Fibroblast of pulmonary artery (primary cell): ENCODE measurements at places on chromosomes 2 and 18.

GRCh38 chr2:100339823-100340222 lies 17.5 kb upstream of the LONRF2 start:
- no peak for DNase-seq

GRCh38 chr2:69837533-69837932 lies 8.1 kb downstream of the GMCL1 start:
- DNase-seq, result no peak

DNA sequence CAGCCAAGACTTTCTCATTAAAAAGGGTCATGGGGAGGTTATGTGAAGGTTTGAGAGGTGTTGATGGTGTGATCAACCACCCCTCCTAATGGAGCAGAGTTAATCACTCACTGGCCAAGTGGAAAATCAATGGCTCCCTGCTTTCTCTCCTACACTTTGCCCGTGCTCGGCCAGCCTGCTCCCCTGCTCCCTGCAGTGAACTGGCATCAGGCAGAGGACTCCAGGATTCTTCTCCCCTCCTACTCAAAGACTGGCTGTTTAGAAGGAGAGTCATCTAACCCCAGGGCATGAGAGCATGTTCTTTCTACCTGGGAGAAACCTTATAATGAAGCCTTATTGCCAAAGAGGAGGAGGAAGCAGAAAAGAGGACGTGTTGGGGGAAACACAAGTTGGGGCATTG lies 74.9 kb downstream of the SGPP2 start:
- no peak for DNase-seq

- DNase-seq, result peak; percentile 91
Measured at GRCh38 chr2:109513749-109514588, 99.8 kb downstream of the SEPTIN10 start.

GRCh38 chr18:25164848-25165811 lies 186.8 kb downstream of the ZNF521 start:
- peak; percentile 24 for DNase-seq

GRCh38 chr2:164975891-164976290 lies 20.6 kb upstream of the SLC38A11 start:
- DNase-seq, result no peak

- no peak for DNase-seq
Measured at GRCh38 chr2:28117104-28117596, 226.6 kb downstream of the BABAM2 start.

DNA sequence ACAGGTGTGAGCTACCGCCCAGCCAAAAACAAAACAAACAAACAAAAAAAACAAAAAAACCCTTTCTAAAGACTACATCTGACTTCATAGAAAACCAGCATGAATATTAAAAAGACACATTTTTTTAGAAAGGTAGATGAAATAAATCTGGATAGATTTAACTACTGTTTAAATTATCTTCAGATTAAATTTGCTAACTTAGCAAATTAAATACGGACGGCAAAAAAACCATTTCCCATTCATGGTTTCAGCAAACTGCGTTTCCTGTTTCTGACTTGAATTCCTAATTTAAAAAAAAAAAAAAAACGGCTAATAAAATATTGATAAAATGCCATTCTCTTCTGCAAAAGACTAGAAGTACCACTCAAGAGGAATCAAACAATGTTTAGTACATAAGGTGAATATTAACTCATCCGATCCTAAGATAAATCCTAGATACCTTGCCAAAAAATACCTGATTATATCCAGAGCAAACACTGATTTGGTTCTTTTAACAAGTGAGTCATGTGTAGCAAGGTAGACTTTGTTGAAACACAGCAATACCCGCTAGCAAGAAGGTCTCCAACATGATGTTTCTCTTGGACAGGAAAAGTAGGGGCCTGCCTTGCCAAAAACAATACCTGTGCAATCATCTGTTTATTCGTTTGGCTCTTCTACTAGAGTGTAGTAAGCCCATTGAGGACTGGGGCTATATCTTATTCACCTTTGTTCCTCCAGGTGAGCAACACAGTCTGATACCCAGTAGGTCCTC lies 96.2 kb downstream of the BARD1 start:
- DNase-seq, result no peak

DNA sequence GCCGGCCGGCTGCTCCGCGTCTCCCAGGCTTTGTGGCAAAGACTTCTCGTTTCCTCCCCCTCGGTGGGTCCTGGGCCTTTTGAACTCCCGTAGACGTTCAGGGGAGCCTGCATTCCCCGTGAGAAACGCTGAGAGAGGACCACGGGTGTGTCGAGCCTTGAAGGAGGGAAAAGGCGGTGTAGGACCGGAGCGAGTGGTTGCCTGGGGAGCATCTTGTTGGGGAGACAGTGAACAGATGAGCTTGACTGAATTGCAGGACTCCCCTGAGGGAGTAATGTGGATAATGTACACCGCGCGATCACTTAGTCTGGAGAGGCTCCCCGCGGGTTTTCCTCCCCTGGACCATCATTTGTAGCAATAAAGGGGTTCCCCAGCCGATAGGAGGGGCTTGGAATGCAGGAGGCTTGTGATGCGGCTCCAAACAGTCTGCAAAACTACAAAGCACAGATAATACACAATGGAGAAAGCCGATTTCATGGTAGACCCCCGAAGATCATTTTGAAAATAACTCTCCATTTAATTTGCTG lies 769 bp downstream of the ALMS1 start:
- DNase-seq, result no peak

DNA sequence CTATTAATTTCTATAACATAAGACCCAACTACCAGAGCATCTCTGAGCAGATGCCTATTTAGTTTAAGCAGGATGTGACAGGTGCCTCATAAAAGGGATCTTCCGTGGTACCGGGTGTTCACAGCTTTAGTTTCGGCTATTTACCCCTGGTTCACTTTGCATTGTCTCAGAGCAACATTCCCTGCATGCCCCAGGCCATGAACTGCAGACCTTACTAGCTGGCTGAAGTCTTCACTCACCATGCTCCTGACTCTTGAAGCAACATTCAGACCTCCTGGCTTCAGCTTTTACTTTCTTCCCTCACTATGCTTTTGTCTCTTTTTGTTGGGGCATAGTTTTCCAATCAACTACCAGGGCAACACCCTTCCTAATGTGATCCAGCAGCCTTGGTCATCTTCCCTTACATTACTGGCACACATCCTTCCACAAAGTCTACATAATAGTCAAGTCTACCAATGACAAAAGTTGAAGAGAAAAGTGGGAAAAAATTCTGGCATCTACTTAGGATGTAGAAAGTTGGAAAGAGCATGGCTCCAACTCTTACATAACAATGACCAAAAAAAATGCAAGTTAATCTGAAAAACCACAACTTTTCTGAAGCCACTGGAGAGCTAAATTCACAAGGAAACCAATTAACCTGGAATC lies 99.2 kb downstream of the SESTD1 start:
- DNase-seq, result no peak

- DNase-seq, result no peak
Measured at GRCh38 chr2:16940214-16940613, 274.6 kb upstream of the CYRIA start.

DNA sequence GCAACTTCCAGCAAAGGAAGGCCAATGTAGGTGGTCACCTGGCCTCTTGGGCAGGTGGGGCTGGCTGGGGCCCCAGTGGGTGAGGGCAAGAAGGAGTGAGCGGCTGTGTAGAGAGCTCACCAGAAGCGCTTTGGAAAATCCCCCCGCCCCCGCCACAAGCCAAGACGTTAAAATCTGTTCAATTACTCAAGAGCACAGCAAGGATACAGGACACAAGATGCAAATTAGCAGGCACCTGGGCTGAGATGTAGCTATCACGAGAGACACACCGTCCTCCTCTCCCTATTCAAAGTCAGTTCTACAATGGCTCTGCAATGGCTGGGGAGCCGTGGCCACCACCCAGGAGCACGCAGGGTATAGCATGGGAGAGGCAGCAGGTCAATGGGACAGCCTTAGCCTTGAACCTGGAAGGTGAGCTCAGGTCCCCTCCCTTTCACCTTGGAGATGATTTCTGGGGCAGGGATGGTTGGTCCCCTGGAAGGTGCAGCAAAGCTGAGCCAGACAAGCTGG lies 38.5 kb upstream of the GPR17 start:
- DNase-seq, result no peak

DNA sequence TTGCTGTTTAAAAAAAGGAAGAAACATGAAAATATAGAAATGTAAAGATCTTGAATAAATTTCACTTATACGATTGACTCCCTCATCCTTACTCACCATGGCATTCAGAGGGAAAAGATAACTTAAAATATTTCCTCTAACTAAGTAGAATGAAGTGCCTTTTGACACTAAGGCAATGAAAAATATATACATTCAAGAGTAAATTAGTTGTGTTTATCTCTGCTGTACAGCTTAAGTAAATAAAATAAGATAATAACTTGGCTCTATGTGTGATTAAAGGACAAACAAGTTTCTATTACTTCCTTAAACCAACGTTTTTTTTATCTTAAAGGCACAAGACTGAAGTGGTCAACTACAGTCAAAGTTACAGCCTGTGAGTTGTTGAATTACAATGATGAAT lies 142.3 kb upstream of the LRRTM4 start:
- DNase-seq, result no peak

- no peak for DNase-seq
Measured at GRCh38 chr2:198098918-198099317, 294.5 kb downstream of the PLCL1 start.

GRCh38 chr2:100948942-100949811 lies 52.9 kb upstream of the RPL31 start:
- DNase-seq, result no peak

GRCh38 chr18:63180971-63181376 lies 138.6 kb downstream of the BCL2 start:
- no peak for DNase-seq

DNA sequence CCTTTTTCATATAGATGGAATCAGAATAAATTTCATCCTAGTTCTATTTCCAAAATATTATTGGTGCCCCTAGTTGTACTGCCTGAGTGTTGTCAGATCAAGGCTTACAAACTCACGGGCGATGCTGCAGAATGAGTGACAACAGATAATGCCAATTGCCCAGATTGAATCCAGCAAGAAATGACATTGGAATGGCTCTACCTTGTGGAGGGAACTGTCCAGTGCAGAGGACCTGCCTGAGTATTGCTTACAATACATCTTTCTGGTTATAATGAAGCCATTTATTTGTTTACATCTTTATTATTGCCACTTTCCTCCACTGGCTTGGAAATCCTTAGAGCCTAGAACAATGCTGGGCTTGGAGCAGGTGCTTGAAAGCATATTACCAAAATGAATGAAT lies 7.8 kb upstream of the IL1R2 start:
- DNase-seq, result peak; percentile 48

DNA sequence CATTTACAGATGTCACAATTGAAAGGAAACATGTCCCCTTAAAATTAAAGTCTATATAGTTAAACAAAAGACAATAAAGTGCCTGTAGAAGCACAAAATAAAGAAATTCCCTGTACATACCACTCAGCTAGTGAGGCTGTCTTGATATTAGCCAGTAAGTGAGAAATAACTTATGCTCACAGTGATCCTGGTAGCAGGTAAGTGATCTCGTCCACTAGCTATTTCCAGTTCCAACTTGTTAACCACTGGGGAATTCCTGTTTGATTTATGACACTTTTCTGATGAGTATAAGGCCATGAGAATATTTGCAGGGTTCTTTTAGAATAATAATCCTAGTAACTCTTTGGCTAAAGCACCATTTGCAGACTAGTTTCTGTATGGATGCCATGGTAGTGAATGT lies 127.9 kb upstream of the PGAP1 start:
- DNase-seq, result no peak
